ENCODE measurements at places on chromosomes 3 and 15.

GRCh38 chr3:59056706-59057105 lies 6.9 kb upstream of the CFAP20DC start:
- no peak for DNase-seq

DNA sequence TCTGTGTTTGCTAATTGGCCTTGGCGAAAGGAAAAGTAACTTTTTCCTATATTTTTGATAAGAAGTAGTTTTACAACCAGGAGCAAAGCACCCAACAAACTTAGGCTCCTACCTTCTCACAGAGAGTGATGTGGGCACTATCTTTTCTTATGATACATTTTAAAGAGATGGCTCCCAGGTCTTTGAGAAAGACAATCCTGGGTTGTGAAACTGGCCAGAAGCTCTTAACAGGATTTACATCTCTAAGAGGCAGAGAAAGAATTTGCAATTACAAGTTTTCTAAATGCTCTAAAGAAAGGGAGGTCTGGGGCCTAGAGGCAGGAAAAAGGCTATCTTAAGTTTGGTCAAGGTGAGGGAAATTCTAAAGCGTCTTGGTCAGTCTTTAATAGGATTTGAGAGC lies 609.7 kb downstream of the VGLL3 start:
- DNase-seq = no peak

DNA sequence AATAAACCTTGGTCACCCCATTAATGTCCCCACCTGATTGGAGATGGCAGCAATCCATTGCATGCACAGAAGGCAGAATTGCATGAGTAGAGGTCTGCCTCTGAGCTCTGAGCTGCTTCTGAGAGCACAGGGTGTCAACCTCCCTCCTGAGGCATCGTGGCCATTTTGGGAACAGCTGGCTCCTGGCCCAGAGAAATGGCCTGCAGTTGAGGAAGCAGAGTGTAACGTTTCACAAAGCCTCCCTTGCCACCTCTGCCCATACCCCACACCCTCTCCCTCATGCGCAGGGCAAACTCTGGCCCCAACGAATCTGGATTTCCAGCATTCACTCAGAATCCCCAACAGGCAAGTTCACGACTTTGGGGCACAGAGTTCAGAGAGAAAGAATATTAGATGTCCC lies 198.9 kb downstream of the ADAMTS9 start:
- DNase-seq = no peak

DNA sequence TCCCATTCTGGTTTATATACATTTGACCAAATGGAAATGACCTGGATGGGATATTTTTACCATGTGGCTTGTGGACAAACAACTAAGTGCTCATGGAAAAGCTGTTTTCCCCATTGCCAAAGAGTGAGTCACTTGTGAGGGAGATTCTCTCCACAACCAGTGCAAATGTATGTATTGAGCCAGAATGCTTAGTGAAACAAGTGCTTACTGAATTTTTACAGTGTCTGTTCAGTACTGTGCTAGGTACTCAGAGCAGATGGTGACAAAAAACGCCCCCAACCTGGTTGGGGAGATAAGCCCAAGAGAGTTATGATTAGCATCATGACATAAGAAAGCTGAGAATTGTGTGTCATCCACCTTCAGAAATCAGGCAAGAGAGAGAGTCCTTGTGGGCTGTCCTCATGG lies 2.3 kb downstream of the CHP1 start:
- DNase-seq = no peak

DNA sequence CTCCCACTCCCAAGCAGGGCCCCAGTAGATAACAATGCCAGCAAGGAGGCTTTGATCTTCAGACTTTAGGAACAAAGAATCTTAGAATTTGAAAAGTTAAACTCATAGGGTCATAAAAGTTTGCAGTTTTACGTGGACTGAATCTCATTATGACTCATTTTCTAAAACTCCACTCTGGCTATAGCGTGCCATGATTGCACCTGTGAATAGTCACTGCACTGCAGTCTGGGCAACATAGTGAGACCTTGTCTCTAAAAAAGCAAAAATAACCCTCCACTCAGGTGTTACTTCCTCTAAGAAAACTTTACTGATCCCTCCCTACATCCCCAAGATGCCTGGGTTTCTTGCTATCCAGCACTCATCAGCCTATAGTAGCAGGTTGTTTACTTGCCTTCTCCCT lies 104.5 kb downstream of the IL20RB start:
- no peak for DNase-seq

DNA sequence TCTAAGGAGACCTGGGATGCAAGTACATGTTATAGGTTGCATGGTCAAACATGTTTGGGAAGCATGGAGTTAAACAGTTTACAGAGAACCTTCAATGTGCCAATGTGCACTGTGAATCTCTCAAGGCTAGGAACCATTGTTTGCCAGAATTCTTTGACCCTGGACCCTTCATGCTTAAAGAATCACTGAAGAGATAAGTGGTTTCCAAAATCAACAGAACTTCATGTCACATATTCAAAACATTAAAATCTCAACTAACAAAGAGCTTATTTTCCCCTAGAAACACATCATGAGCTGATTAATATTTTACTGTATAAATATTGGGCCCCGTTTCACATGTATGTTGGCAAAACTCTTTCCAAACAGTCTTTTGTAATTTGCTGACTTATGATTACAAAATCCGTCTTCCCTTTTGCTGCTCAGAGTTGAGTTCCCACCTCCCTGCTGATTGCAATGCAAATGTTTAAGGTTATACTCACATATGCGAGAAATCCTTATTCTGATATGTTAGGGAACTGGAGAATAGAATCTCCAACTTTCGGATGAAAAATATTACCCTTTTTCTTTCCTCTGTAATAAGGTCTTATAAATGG lies 380.2 kb downstream of the DIPK2A start:
- no peak for DNase-seq

- DNase-seq = no peak
Measured at GRCh38 chr15:90291679-90292356, 26.3 kb downstream of the NGRN start.

DNA sequence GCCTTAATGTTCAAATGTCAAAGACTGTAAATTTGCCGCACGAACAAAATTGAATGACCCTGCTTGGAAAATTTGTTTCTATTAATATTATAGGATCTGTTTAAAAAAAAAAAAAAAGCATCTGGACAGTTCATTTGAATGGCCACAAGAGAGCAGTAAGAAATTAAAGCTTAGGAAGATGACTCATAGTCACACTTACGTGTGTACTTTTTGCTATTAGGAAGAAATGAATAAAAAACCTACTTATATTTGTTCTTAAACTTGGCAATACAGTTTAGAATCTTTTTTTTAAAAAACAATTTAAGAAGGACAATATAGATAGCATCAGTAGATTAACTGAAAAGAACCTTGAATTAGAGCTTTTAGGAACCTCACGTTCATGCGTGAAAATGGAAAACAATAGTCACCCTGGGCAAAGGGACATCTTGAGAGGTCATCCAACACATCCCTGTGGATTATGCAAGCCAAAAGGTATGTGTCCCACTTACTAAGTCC lies 621.8 kb downstream of the MECOM start:
- no peak for DNase-seq

GRCh38 chr3:148600902-148601765 lies 96.6 kb upstream of the AGTR1 start:
- DNase-seq = no peak

DNA sequence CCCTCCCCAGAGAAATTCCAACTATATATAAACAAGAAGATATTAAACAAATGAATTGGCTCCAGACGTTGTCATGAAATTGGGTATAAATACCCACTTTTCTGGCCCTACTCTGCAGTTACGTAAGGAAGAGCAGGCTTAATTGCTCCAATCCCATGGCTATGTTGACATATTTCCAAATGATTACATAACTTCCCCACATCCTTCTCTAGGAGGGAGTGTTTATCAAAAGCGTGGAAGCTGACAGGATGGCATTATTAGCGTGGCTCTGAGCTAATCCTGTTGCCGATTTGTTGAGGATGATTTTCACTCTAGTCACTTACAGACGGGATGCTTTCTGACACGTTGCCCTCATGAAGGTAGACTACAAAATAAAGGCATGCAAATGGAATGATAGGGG lies 347.5 kb upstream of the TMCO5A start:
- no peak for DNase-seq

DNA sequence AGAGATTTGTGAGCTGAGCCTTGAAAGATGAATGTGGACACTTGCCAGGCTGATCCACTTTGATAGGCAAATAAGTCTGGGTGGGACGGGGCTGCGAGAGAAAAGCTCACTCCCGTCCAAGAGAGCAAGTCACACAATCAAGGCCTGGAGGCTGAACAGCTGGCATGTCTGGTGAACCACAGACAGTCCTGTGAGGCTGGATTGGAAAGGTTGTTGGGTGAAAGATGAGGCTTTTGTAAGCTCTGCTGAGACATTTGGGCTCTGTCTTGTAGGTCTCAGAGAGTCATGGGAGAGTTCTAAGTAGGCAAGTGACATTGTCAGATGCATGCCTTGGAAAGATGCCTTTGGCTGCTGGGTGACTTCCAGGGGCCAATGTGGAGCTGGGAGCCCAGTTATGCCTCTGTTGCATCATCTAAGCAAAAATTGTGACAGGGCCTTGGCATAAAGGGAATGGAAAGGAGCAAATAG lies 38.5 kb downstream of the RPLP1 start:
- no peak for DNase-seq

GRCh38 chr15:62782071-62782841 lies 260.3 kb upstream of the TPM1 start:
- no peak for DNase-seq

DNA sequence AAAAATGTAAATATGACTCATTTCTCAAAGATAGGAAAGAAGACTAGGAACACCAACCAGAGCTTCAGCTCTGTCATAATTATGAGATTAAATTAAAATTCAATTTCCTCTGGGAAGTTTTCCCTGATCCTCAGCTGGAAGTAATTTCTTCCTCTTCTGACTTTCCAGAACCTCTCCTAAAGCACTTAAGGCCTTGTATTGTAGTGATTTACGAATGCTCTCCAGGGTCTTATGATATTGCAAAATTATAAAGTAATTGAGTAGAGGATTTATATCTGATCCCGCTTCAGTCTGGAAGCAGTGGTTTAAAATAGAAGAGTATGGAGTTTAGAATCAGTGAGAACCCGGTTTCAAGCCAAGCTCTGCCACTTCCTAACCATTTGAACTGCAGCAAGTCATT lies 279.8 kb downstream of the ZPLD1 start:
- no peak for DNase-seq

GRCh38 chr15:101128221-101129015 lies 123.4 kb downstream of the CHSY1 start:
- DNase-seq = no peak

DNA sequence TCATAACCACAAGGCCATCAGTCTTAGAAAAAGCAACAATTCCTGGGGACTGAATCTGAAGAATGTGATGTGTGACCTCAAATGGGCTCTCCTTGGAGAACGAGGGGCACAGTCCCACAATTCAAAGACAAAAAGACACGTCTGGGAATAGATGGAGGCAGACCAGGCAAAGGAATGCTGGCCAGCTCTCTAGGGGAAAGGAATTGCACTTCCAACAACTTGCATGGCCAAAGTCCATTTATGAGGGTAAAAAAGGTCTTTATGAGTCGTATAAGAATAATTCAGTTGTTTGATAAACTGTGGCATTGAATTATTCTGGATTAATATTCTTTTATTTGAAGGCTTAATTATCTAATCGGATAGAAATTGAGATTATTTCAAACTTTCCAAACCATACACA lies 180.5 kb upstream of the FEZF2 start:
- DNase-seq = no peak

- DNase-seq = no peak
Measured at GRCh38 chr15:36501063-36501678, 78.3 kb upstream of the CDIN1 start.

DNA sequence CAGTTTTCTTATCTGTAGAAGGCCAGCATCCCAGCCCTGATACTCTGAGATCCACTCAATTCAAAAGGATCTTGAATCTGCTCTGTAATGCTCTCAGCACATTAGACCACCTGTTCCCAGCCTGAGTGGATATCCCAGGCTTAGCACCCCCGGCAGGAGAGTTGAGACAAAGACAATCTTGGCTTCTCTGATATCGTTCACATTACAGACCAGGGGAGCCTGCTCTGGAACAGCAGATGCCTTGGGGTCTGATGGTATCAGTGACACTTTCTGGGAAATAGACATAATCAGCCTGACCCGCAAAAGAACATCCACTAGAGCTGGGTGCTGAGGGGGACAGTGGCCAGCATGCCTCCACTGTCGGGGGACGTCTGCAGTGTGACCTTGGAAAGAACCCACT lies 70.6 kb downstream of the BDH1 start:
- no peak for DNase-seq

- DNase-seq = no peak
Measured at GRCh38 chr3:127059072-127059471, 76.2 kb downstream of the PLXNA1 start.

- DNase-seq = no peak
Measured at GRCh38 chr3:102132370-102132769, 283.1 kb downstream of the NFKBIZ start.

GRCh38 chr3:194082743-194083636 lies 53.0 kb upstream of the HES1 start:
- DNase-seq = no peak

DNA sequence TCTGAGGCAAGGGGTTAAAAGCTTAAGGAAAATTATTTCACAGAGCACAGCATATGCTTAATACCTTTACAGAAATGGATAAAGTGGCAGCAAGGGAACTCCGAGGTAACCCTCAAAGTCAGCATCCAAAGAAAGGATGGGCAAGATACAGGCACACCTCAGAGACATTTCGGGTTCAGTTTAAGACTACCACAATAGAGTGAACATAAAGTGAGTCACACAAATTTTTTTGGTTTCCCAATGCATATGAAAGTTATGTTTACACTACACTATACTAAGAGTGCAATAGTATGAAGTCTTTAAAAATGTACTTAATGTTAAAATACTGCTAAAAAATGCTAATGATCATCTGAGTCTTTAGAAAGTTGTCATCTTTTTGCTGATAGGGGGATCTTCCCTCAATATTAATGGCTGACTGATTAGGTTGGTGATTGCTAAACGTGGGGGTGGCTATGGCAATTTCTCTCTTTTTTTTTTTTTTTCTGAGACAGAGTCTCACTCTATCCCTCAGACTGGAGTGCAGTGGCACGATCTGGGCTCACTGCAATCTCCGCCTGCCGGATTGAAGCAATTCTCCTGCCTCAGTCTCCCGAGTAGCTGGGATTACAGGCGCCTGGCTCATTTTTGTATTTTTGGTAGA lies 10.0 kb downstream of the UBR1 start:
- no peak for DNase-seq

DNA sequence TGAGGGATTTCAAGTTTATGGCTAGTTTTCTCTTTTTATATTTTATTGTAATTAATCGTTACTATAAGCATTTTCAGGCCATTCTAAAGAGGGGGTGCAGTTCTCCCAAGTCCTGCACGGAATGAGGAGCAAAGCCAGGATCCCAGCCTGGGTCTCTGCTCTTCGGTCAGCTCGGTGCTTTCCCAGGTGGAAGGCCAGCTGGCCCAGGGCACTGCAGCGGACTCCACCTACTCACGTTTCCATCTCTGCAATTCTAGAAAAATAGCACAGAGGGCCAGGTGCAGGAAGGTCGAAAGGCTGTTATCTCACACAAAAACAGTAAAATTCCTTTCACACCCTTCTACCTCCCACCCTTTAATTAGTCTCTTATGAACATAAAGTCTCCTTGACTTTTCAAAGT lies 59.5 kb upstream of the HES1 start:
- no peak for DNase-seq

GRCh38 chr3:115074502-115074901 lies 72.6 kb downstream of the ZBTB20 start:
- DNase-seq = no peak
